GM13976 (cell line): ENCODE measurements at places on chromosomes 16 and 17.
A peak's percentile ranks its signal among the peaks of the same experiment; 100 is the strongest.

- no peak for DNase-seq
Measured at GRCh38 chr16:80932708-80933095, 74.0 kb downstream of the CMC2 start.

- DNase-seq = no peak
Measured at GRCh38 chr17:19781488-19782458, 33.7 kb upstream of the ALDH3A1 start.

DNA sequence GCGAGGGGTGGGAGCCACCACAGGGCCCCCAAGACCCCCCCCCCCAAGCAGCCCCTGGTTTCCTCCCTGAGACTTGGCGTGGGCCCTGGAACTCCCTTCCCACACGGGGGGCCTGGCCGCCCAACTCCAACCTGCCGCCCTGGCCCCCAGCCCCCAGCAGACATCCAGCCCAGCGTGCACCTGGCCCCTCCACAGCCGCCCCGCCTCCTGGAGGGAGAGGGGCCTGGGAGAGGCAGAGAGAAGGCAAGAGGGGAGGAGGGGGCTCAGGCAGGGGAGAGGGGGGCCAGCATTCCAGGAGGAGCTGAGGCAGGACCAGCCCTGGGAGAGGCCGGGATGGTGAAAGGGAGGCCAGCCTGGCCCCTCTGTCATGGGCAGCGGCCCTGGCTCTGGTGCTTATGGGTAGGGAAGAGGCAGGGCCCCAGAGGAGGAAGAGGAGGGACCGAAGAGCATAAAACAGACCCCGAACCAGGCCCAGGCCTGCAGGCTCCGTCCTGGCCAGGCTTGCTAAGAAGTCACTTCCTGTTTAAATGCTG is 16.7 kb downstream of the IL34 start:
- DNase-seq = peak; percentile 18

DNA sequence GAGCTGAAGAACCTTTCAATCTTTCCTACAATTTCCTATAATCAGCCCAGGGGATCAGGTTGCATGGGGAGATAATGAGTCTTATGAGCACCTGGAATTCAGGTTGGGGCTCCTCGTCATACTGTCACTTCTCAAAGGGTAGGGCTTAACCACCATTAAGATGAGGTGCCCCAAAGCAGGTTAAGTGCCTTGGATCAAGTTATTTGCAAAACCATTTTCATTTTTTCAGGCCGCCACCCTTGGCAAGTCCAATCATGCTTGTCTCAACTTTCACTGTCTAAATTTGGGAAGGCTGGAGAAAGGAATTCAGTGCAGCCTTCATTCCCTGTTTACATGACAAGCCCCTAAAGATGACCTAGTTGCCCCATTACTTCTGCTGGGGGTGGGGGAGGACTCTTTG is 44.9 kb upstream of the TANGO6 start:
- DNase-seq = no peak

GRCh38 chr17:20920815-20921199 is 122.0 kb downstream of the USP22 start:
- DNase-seq = no peak
